ENCODE measurements at places on chromosomes 3 and 15.

DNA sequence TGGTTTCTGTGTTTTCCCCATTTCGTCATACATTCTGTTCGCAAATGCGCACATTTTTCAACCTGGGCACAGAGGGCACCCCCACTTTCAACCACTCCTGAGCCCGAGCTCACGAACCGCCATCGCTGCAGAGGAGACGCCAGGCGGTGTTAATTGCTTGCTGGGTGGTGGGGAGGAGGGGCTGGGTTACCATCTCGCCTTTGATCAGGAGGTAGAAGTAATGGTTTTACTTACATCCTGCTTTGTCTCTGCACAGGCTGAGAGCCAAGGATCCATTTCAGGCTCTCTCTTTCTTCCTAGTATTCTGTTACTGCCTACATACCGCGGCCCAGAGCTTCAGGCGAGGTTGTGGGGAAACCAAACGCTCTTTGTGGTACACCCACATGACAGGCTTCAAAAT, 177.3 kb upstream of the WNT5A start:
- no peak for DNase-seq

- DNase-seq, result no peak
Measured at GRCh38 chr15:98018761-98019351, 58.4 kb downstream of the ARRDC4 start.

DNA sequence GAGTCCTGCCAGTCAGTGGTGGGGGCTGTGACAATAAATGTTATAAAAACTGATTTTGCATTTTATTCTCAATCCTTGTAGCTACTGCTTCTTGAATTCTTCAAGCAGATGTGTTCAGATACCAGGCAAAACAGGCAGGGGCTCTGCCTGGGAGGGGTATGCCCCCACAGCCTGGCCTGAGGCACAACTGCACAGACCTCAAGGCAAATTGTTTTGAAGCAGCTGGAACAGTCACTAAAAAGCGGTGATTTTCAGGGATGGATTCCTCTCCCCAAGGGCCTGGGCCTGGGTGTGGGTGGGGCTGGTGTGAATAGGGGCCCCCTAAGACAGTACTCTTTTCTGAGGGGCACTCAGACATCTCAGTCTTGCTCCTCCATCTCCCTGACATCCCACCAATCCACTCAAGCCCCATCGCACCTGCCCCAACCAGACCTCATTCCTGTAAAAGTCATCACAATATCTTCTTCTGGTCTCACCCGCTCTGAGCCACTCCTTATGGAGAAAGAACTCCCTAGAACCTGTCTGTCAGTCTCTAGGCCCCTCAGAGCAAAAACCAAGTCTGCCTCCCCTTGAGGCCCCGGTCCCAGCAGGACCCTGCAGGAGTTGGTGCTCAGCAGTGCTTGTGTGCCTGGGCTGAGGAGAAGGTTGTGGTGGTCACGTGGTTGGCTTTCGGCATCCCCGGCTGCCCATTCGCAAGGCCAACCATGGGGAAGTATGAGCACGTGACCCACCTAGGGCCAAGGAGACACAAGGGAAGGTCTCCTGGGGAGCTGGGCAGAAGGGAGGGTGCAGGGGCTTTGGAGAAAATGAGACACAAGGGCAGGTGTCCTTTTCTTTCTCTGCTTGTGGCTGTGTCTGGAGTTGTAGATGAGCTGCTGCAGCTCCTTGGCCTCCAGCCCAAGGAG, 2.9 kb upstream of the PSTPIP1 start:
- no peak for DNase-seq

DNA sequence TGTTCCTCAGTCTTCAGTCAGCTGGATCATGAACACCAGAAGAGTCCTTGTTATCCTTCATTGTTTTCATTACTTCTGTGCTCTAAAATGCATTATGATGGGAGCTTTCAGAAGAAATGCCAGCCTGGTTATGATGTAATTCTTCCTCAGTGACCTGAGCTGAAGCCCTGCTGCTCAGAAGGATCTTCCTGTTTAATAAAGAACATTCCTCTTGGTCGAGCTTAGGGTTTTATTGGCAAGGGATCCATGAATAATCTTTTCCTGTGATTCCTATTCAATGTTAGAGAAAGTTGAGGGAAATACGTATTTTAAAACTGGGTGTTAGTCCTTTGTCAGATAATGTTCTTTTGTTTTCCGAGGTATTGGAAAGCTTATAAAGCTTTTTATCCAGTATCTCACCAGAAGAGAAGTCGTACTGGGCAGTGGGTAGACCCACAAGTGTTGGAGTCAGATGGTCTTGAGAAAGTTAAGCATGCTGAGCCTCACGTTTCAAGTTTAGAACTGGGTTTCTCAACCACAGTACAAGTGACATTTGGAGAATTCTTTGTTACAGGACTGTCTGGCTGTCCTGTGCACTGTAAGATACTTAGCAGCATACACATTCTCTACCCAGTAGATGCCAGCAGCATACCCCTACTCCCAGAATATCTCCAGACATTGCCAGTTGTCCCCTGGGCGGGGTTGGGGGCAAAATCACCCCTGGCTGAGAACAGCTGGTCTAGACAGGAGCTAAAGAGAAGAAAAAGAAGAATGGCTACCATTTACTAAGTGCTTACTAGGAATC, 212.3 kb upstream of the BHLHE40 start:
- DNase-seq, result no peak

DNA sequence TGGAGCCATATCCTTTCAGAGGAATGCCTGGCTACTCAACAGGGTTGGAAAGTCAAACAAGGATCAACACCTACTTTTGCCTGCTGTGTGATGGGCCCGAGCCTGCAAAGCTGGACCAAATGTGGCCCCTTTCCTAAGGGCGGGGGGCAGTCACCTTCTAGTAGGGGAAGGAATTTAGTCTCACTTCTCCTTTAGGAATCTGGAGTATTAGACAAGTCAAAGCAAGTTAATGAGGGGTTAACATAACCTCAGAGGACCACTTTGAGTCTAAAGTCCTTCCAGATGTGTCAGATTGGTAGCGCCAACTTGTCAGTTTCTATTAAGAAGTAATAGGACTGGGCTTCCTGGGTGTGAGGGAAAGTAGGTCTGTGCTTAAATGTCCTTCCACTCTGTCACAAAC, 6.8 kb downstream of the EXOSC7 start:
- no peak for DNase-seq
